ENCODE measurements at places on chromosomes 4 and X.

- DNase-seq = no peak
Measured at GRCh38 chr4:177986236-177986635, 544.0 kb upstream of the AGA start.

GRCh38 chr4:179344861-179345260 is 1902.6 kb upstream of the AGA start:
- DNase-seq = no peak

- DNase-seq = no peak
Measured at GRCh38 chr4:151227731-151228130, 49.2 kb upstream of the PRSS48 start.

GRCh38 chrX:13875572-13875971 is 58.7 kb upstream of the GPM6B start:
- DNase-seq = no peak

GRCh38 chr4:103012060-103012459 is 7.4 kb downstream of the SLC9B1 start:
- DNase-seq = no peak

DNA sequence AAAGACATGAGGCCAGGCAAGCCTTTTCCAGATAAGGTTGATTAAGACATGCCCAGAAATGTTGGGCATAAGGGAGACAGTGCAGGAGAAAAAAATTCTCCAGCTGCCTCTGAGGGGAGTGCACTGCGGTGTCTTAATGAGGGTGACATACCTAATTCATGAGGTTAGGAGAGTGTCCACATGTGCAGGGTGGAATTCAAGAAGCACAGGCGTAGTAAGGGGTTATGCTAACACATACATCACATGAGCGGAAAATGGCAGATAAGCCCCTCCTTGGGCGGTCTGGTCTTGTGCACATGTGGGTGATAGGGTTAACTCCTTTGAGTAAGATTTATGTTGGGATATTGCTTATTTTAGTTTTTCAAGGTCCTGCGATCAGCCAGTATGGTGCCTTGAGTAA is 122.4 kb downstream of the PHKA2 start:
- DNase-seq = no peak

- no peak for DNase-seq
Measured at GRCh38 chr4:143337600-143338287, 1.1 kb downstream of the GAB1 start.
